ENCODE measurements at places on chromosomes 3 and 15.
A peak's percentile ranks its signal among the peaks of the same experiment; 100 is the strongest.

GRCh38 chr15:28975766-28976179 is 90.0 kb downstream of the APBA2 start:
- H3K36me3 ChIP-seq, result no peaks in the 10 kb centered on the region
- no peak overlapping the region for H3K27ac ChIP-seq
- DNase-seq, result peak; percentile 63
- no peaks in the 10 kb centered on the region for H3K27me3 ChIP-seq
- H3K4me3 ChIP-seq, result no peak overlapping the region

- peak; percentile 73 for DNase-seq
- H3K4me1 ChIP-seq, result peaks cover 49% of the 10 kb centered on the region
- no peaks in the 10 kb centered on the region for H3K27me3 ChIP-seq
- no peak overlapping the region for H3K4me3 ChIP-seq
- peak overlapping the region; percentile 76 for H3K27ac ChIP-seq
These were observed 29.2 kb downstream of the ILDR1 start for GRCh38 chr3:121992601-121993560.

DNA sequence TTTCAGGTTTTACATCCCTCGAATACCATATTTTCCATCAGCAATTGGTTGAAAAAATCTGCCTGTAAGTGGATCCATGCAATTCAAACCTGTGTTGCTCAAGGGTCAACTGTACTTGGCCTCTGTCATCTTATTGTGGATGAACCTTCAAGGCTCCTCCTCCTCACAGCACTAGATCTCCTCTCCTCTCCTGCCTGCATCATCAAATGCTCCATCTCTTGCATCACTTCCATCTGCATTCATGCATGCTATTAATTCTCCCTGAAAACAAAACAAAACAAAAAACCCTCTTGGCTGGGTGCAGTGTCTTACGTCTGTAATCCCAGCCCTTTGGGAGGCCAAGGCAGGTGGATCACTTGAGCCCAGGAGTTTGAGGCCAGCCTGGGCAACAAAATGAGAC is 10.1 kb downstream of the BCL2L10 start:
- no peaks in the 10 kb centered on the region for H3K36me3 ChIP-seq
- peak overlapping the region; percentile 12 for H3K27ac ChIP-seq
- no peaks in the 10 kb centered on the region for H3K27me3 ChIP-seq
- no peak for DNase-seq
- H3K4me3 ChIP-seq, result no peak overlapping the region
- 0 out of 2 replicates have a peak, but pooled peaks cover 8% of the 10 kb centered on the region for H3K4me1 ChIP-seq

GRCh38 chr15:59438625-59439290 is 772 bp downstream of the FAM81A start:
- no peaks in the 10 kb centered on the region for H3K4me1 ChIP-seq
- H3K36me3 ChIP-seq, result no peaks in the 10 kb centered on the region
- DNase-seq, result no peak
- peak overlapping the region; percentile 51 for H3K4me3 ChIP-seq
- no peak overlapping the region for H3K27ac ChIP-seq
- 0 out of 2 replicates have a peak, but pooled peaks cover 5% of the 10 kb centered on the region for H3K27me3 ChIP-seq

- H3K36me3 ChIP-seq, result no peaks in the 10 kb centered on the region
- H3K4me1 ChIP-seq, result no peaks in the 10 kb centered on the region
- H3K4me3 ChIP-seq, result no peak overlapping the region
- H3K27ac ChIP-seq, result no peak overlapping the region
- no peak for DNase-seq
- no peaks in the 10 kb centered on the region for H3K27me3 ChIP-seq
These were observed 733.2 kb downstream of the ROBO2 start for GRCh38 chr3:77773084-77773483.

GRCh38 chr3:150275941-150276340 is 132.2 kb upstream of the TSC22D2 start:
- no peaks in the 10 kb centered on the region for H3K36me3 ChIP-seq
- no peak for DNase-seq
- no peak overlapping the region for H3K4me3 ChIP-seq
- no peaks in the 10 kb centered on the region for H3K27me3 ChIP-seq
